ENCODE measurements at places on chromosomes 4 and X.

DNA sequence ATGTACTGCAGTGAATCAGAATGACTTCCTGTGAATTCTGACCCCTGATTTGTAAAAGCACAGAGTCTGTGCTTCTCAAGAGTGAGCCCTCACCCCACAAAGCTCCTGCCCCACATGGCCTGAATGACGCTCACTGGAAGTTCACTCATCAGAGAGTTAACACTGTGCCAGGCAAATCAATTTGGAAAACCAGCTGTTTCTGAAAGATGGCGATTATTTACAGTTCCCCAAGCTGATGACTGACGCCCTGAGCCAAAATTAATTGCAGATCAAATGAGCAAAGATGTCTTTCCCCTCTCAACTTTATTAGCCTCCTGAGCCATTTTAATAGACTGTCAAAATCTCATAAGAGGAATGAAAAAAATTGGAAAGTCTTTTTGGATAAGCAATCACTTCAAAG is 118.0 kb downstream of the SLC2A9 start:
- no peak for DNase-seq

GRCh38 chr4:132646186-132646585 is 502.9 kb upstream of the PCDH10 start:
- no peak for DNase-seq

GRCh38 chr4:54167508-54167907 is 61.6 kb upstream of the PDGFRA start:
- no peak for DNase-seq

DNA sequence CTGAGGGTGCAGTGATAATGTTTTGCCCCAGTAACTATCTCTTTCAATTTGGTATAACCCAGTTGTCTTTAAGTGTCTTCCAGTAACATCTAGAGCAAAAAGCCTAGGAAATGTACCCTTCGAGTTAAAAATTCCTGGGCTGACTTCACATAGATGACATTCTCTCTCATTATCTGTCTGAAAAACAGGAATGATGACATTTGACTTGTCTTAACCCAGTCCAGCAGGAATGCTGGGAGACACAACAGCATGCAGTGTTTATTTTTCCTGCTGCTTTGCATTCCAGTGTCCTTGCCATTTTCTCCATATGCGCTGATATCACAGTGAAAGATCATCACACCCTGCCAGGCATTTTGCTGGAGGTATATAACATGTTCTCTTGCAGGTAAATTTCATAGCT is 130.0 kb downstream of the SOWAHB start:
- DNase-seq: no peak

DNA sequence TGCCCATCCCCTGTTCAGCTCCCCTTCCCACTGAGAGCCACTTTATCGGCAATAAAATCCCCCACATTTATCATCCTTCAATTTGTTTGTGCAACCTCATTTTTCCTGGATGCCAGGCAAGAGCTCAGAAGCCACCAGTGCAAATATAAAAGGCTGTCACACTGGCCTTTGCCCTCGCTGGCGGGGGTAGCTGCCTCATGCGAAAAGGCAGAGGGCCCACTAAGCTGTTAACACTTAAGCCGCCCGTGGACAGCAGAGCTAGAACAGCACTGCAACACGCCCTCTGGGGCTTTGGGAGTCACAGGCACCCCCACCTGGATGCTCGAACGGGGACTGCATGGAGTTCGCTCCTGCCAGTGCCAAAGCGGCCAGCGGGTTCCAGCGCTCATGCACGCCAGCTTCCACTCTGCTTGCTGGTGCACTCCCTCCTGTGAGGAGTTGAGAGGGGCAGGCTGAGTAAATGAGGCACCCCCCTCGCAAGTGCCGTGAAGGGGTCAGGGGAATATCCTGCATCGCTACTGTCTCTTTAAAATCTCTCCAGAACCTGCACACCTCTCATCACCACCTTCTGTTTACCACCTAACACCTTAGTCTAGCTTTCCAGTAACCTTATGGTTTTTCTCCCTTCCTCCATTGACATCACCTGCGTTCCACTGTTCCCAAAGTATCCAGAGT is 99.5 kb downstream of the SORBS2 start:
- no peak for DNase-seq

DNA sequence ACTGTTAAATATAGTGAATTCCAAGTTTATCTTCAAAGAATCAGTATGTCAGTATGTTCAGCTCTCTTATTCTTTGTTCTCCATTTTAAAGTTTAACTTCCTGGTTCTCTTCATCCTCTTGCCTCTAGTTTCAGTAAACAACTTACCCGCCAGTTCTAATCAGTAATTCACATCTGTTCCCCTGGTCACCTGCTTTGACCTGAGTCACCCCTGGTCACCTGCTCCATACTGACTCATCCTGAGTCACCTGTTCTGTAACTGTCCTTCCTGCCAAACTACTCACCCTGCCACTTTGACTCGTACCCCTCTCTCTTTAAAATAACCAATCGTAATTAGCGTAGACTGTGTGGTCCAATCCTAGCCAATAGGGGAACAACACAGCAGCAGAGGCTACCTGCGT is 992.7 kb upstream of the HS3ST1 start:
- DNase-seq: no peak

DNA sequence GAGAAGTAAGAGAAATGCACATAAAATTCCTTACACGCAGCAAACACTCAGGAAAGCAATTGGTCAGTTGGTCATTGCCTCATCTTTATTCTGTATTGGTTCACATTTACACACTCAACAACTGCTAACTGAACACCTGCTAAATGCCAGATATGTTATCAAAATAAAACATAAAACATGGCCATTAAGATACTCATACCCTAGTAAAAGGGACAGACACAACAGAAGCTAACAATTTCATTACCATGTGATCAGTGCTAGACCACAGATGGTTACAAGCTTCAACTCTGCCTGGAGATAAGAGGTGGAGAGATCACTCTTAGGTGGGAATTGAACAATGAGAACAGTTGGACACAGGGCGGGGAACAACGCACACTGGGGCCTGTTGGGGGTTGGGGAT is 26.2 kb downstream of the TEC start:
- DNase-seq: no peak

DNA sequence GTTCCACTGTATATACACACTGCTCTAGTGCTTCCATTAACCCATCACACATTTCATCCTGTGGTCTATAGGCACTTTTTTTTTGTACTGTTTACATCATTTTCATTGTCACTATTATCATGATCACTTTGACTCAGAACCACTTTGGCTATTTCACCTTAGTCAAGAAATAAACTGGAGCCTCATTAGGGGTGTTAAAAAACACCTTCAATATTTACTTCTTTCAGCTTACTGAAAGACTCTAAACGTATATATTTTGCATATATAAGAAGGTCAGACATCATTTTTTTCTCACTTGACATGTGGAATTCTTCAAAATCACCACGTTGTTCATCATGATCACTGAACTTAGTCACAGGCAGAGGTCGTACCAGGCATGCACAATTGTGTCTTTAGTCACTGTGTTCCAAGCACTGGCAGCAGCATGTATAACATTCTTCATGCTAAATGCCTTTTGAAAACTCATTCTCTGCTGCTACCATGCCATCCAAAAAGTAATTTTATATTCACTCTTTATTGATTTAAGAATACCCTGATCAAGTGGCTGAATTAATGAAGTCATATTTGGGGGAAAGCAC is 229.2 kb upstream of the ARSJ start:
- DNase-seq: no peak

- DNase-seq: no peak
Measured at GRCh38 chr4:123286903-123287466, 109.6 kb upstream of the SPRY1 start.

GRCh38 chr4:7266525-7267292 is 74.4 kb downstream of the SORCS2 start:
- no peak for DNase-seq

GRCh38 chr4:4267981-4268380 is 20.0 kb upstream of the TMEM128 start:
- no peak for DNase-seq

GRCh38 chr4:165630671-165631070 is 242.4 kb upstream of the TLL1 start:
- no peak for DNase-seq

DNA sequence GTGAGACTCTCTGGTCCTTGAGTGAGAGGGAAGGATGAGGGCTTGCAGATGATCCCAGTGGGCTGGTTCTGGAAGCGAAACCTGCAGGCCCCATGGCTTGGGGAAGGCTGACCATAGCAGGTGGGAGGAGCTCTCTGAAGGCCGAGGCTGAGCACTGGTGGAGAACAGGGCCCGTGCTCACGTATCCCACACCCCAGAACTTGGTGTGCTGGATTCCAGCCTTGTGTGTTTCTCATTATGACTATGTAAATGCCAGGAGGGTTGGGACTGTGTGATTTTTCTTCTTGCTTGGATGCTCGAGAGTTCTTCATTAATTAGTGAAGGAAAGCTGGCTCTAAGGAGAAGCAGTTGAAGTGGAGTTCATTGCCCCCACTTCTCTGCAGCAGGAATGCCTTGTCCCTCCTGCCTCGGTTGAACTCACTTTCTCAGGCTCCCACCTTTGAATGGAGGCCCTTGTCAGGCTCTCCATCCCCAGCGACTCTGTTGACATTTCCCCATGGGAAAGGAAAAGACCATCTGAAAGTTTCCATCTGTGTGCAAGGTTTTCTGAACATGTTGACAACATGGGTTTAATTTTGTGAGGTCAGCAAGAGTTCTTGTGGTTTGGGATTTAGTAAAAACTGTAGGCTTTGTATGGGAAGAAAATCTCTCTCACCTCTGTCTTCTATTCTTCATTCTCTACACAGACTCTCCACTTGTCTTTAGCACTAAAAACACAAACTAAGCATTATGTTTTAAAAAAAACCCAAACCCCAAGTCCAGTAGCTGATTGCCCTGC is 57.7 kb downstream of the TBL1X start:
- no peak for DNase-seq

DNA sequence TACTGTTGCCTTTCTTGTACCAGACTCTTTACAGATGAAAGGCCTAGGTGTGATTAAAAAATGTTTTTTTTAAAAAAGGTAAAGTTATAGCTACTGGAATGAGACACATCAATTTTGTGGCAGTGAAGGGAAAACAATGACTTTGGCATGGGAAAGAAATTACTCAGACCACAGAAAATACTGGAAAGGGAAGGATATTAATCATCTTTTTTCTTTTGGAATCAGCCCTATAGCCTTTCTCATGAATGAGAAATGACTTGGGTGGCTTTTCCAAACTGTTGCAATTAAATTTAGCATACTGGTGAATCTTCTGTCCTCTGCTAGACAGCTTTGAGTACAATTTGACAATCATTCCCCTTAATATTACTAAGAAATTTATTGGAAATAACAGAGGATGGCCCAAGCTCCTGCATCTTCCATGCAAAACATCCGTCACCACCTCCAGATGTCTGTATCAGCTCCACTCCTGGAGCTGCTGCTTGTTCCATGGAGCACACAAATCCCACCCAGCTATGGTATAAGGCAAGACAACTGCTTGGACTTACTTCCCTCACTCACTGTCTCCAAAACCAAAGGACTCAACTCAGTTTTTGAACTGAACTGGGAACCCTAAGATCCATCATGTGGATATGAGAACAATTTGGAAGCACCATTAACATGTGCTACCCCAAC is 97.6 kb upstream of the ARSJ start:
- no peak for DNase-seq

- no peak for DNase-seq
Measured at GRCh38 chrX:144531877-144532276, 648.0 kb downstream of the UBE2NL start.

GRCh38 chrX:139113708-139114107 is 402.2 kb upstream of the FGF13 start:
- DNase-seq: no peak

DNA sequence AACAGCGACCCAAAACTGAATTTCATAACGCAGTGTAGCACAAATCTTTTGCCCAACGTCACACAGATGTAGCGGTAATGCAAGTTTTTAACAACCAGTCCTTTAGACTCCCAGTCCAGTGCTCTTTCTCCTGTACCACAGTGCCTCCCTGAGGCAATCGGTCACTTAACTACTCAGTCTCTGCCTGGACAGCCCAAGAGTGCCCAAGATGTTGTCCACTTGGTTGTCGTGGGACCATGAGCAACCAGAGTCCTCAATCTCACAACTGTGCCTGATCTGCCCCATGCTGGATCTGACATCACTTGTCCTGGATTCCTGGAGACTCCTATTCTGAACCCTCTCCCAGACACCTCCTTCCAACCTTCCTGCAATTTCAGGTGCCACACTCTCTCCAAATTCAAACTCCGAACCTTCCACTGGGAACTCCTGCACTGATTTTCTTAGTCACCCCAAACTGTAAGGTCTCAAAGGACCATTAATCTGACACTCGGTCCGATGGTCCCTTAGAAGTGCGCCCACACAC is 702 bp downstream of the MMGT1 start:
- DNase-seq: no peak

GRCh38 chr4:188841523-188841922 is 702.3 kb downstream of the TRIML1 start:
- DNase-seq: no peak

- DNase-seq: no peak
Measured at GRCh38 chr4:18198653-18199052, 177.1 kb upstream of the LCORL start.

- DNase-seq: no peak
Measured at GRCh38 chrX:20857746-20858145, 516.5 kb upstream of the CNKSR2 start.

DNA sequence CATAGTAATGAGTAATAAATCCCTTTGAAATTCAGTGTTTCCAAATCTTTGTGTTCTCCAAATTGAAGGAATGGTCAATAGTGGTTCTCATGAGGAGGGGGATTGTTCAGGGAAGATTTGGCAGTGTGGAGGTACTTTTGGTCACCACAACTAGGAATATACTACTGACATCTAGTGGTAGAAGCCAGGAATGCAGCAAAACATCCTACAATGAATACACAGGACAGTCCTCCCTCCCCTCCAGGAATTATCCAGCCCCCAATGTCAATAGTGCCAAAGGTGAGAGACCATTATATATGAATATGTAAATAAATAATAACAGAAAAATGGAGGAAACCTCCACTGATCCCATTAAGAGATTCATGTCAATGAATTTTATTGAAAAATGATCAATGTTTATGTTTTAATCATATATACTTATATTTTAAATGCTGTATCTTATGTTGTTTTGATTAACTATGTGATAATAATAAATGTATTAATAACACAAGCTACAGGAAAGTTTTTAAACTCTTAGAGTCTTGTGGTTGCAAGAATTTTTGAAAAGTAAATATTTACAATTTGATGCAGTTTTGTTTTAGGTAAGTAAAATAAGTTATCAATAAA is 14.4 kb upstream of the FAM9A start:
- DNase-seq: no peak

GRCh38 chr4:15400981-15401671 is 26.7 kb upstream of the C1QTNF7 start:
- no peak for DNase-seq

DNA sequence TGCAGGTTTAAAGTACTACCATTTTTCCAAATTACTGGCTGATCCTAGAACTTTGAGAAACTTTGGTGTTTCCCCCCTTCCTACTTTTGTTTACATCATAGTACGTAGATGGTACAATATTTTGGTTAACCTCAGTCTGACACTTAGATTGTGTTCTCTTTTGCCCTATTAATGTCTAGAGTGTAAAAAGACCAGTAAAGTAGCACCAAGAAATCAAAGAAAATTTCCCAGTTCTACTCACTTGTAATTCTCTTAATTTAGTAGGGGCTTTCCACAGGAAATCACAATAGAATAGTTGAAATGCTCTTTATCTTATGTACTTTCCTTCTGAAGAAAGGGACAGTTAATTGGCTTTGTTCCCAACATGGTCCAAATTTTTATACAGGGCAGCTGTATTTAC is 51.6 kb downstream of the NFKB1 start:
- no peak for DNase-seq
